ENCODE measurements at places on chromosomes 6 and 20. TPM values are rescaled to one million over a fixed set of nuclear protein-coding genes. Genes with fewer than 3 reads are reported as not detected.
A peak's percentile ranks its signal among the peaks of the same experiment; 100 is the strongest.

DNA sequence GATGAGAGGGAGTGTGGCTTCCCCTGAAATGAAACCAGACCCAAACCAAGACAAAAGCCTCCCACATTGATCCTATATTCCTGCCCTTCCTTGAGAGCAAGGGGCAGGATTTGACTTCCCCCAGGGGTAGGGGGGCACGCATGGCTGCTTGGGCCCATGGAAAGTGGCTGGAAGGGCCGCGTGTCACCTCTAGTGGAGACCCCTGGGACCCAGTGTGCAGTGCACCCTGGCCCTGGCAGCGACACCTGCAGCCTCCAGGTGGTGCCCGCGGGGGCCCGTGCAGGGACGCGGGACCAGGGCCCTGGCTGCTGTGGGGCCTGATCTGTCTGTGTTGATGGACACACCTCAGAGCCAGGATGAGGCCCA, 18.0 kb upstream of the SLCO4A1 start:
- H3K4me1 ChIP-seq: peaks cover 55% of the 10 kb centered on the region
- peak overlapping the region; percentile 98 for H3K27ac ChIP-seq
- DNase-seq: no peak
- H3K4me3 ChIP-seq: peak overlapping the region; percentile 14
- no peaks in the 10 kb centered on the region for H3K36me3 ChIP-seq

DNA sequence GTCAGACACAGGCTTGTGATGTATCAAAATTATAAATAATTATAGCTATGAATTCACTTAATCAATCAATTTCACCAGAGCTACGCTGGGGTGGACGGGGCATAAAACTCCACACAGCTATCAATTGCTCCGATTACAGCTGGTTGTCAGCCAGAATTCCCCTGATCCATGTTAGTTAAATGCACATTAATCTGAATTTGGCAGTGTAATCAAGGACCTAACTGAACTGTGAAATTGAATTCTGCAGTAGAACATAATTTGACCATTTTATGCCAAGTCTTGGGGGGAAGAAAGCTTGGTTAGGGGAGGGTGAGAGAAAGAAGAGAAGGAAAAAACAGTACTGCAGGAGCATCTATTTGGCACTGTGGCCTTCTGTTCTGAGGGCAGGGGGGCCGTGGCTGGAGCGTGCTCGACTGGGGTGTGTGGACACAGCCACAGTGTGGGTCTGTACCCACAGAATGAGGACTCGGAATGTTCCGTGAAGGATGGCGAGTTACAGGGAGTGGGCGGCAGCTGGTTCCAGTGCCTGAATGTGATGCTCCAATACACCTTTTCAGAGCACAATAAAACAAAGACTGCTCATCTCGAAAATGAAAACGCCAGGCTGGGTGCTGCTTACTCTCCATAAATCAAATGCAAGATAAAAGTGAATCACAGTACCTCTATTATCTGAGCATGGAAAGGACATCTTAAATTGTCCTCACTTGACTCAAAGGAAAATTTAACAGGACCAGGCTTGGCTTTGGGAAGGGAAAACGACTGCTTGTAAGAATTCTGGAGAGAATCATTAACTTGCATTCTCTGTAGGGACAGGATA, 59.2 kb downstream of the LAMP5 start:
- H3K27ac ChIP-seq: no peak overlapping the region
- no peak for DNase-seq
- H3K4me3 ChIP-seq: no peak overlapping the region
- H3K36me3 ChIP-seq: no peaks in the 10 kb centered on the region

DNA sequence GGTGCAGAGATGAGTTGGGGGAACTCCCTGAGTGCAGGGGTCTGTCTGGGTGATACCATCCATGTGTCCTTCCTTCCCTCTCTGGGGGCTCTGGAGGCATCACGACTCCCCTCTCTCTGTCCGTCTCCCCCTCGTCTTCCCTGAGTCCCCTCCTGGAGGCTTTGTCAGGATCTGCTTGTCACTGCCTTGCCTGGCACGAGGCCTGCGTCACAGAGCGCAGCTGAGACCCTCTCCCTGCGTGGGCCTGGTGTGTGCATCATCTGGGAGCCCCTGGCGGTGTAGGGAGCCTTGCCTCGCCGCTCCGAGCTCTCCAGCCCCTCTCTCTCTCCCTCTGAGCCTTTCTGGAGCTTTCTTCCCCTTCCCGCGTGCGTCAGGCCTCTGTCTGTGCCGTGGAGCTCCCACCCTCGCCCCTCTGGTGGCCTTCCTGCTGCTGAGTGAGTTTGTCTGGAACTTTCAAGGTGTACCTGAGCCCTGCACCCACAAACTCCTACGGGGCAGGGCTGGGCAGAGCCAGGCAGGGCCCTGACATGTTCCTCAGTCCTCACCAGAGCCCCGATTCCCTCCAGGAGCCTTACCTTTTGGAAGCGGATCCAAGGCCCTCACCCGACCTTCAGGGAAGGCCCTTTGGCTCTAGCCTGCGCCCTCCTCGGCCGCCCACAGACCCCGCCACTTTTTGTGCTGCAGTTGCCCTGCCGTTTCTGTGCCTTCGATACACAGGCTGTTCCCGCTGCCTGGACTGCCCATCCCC, 70.3 kb downstream of the SRC start:
- H3K36me3 ChIP-seq: no peaks in the 10 kb centered on the region
- no peak overlapping the region for H3K4me3 ChIP-seq
- no peak for DNase-seq
- H3K4me1 ChIP-seq: peaks cover 8% of the 10 kb centered on the region

- no peaks in the 10 kb centered on the region for H3K4me1 ChIP-seq
- peak; percentile 53 for DNase-seq
- no peaks in the 10 kb centered on the region for H3K27me3 ChIP-seq
- no peaks in the 10 kb centered on the region for H3K36me3 ChIP-seq
These were observed 19.3 kb downstream of the FGD2 start for GRCh38 chr6:37024656-37025337.

- H3K36me3 ChIP-seq: peaks cover 85% of the 10 kb centered on the region
- H3K4me3 ChIP-seq: no peak overlapping the region
- no peaks in the 10 kb centered on the region for H3K4me1 ChIP-seq
- no peaks in the 10 kb centered on the region for H3K27me3 ChIP-seq
- H3K27ac ChIP-seq: no peak overlapping the region
These were observed 280.5 kb downstream of the SYNE1 start for GRCh38 chr6:152356662-152357061.

The LST1 gene
- total RNA-seq: 94.1 TPM

DNA sequence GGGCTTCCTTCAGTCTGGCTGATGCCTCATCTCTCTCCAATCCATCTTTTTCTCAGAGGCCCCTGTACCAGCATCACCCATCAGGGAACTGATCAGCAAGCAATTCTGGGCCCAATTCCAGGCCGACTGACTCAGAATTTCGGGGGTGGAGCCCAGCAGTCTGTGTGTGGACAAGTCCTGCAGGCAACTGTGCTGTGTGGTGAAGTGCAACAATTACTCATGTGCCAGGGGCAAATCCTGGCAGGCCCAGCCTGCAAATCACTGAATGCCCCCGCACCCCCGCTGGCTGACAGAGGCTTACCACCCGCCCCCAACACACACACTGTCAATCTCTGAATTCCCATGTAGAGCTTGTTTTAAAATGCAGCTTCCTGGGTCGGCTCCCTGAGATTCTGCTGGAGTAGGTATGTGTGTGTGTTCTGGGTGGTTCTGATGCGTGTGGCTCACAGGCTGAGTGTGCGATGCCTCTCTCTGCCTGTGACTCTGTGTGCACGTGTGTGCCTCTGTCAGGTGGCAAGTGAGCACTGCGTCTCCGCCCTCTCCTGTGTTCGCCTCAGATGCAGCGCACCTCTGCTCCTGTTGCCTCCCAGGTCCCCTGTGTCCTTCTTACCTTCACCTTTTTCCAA, 45.4 kb downstream of the SSR1 start:
- H3K4me1 ChIP-seq: no peaks in the 10 kb centered on the region
- no peak overlapping the region for H3K27ac ChIP-seq
- DNase-seq: peak; percentile 48

All from upper lobe of left lung (tissue), 6 donors.